ENCODE measurements at places on chromosomes 2 and 18. TPM values are rescaled to one million over a fixed set of nuclear protein-coding genes. Genes with fewer than 3 reads are reported as not detected.

Gene VIT
- total RNA-seq = not detected

Gene PELI1
- total RNA-seq = 47.3 TPM

Gene TUBB6
- 81.8 TPM for total RNA-seq

Gene CROCC2
- total RNA-seq = not detected

Gene CNOT9
- total RNA-seq = 93.5 TPM

Gene CRACDL
- 0.37 TPM for total RNA-seq

Gene RTP5
- total RNA-seq = not detected

Gene SATB2
- total RNA-seq = 9.2 TPM

GRCh38 chr2:3868012-3868805 is 164.8 kb downstream of the DCDC2C start:
- peaks cover 4% of the 10 kb centered on the region for H3K4me1 ChIP-seq
- H3K27ac ChIP-seq = no peak overlapping the region
- no peak overlapping the region for H3K4me3 ChIP-seq
- no peaks in the 10 kb centered on the region for H3K27me3 ChIP-seq

GRCh38 chr2:200428961-200429665 is 80.8 kb downstream of the KCTD18 start:
- peaks cover 7% of the 10 kb centered on the region for H3K4me1 ChIP-seq
- DNase-seq = no peak
- H3K27me3 ChIP-seq = no peaks in the 10 kb centered on the region
- peaks cover 2% of the 10 kb centered on the region for H3K36me3 ChIP-seq

DNA sequence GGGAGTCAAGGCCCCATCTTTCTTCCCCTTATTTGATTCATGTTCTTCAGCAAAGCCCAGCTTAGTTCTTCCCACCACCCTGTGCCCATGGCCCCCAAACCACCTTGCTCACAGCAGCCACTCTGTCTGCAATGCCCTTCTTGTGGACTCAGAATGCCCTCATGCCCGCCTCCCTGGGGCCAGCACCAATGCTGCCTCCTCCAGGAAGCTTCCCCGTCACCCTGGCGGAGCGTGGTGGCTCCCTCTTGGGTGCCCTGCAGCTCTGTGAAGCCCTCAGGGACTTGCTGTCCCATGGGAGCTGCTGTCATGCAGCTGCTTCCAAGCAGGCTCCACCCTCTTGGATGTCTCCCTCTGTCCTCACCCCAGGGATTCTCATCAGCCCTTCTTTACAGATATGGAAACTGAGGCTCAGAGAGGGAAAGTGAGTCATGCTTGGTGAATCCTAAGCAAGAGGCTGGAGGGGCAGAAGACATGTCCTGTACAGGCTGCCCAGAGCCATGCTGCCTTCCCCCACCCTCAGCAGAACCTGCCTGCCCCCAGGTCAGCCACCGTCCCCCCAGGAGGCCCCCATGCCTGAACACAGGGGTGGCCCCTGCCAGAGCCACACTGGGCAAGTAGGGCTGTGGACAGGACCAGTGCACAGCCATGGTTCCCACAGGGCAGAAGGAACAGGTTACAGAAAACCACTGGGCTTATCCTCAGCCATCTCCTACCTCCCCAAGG is 11.8 kb upstream of the DUSP2 start:
- no peaks in the 10 kb centered on the region for H3K36me3 ChIP-seq
- no peaks in the 10 kb centered on the region for H3K27me3 ChIP-seq
- DNase-seq = no peak
- no peak overlapping the region for H3K4me3 ChIP-seq
- H3K4me1 ChIP-seq = peaks cover 17% of the 10 kb centered on the region

- DNase-seq = no peak
- no peak overlapping the region for H3K27ac ChIP-seq
- peaks cover 31% of the 10 kb centered on the region for H3K4me1 ChIP-seq
- H3K36me3 ChIP-seq = peaks cover 4% of the 10 kb centered on the region
- no peak overlapping the region for H3K4me3 ChIP-seq
Measured at GRCh38 chr2:27955384-27956161, 65.0 kb downstream of the BABAM2 start.

DNA sequence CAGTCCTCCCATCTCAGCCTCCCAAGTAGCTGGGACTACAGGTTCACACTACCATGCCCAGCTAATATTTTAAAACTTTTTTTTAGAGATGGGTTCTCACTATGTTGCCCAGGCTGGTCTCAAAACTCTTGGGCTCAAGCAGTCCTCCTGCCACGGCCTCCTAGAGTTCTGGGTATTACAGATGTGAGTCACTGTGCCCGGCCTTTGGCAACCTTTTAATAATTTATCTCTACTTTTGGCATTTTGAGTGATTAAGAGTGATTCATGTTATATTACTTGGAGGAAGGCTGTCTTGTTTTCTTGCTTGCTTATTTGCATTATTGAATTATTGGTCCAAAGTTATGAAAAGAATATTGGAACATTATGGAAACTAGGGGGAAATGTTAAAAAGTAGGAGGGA is 24.3 kb downstream of the NCOA1 start:
- H3K27me3 ChIP-seq = no peaks in the 10 kb centered on the region
- DNase-seq = no peak
- H3K36me3 ChIP-seq = no peaks in the 10 kb centered on the region
- H3K4me3 ChIP-seq = no peak overlapping the region
- H3K4me1 ChIP-seq = peaks cover 9% of the 10 kb centered on the region

GRCh38 chr18:64082513-64082912 is 66.4 kb downstream of the LINC00305 start:
- no peaks in the 10 kb centered on the region for H3K4me1 ChIP-seq
- no peak for DNase-seq
- H3K27ac ChIP-seq = no peak overlapping the region
- no peaks in the 10 kb centered on the region for H3K36me3 ChIP-seq
- no peak overlapping the region for H3K4me3 ChIP-seq

- no peaks in the 10 kb centered on the region for H3K27me3 ChIP-seq
- H3K4me3 ChIP-seq = no peak overlapping the region
- H3K36me3 ChIP-seq = no peaks in the 10 kb centered on the region
Measured at GRCh38 chr2:63699549-63699839, 110.7 kb downstream of the MDH1 start.

GRCh38 chr2:181677912-181678586 is 2.3 kb downstream of the NEUROD1 start:
- peaks cover 93% of the 10 kb centered on the region for H3K27me3 ChIP-seq
- peak overlapping the region; percentile 65 for H3K4me3 ChIP-seq
- H3K4me1 ChIP-seq = peaks cover 27% of the 10 kb centered on the region
- no peaks in the 10 kb centered on the region for H3K36me3 ChIP-seq

GRCh38 chr2:85699325-85699724 is 5.2 kb downstream of the GNLY start:
- peaks cover 14% of the 10 kb centered on the region for H3K27me3 ChIP-seq
- peaks cover 9% of the 10 kb centered on the region for H3K4me1 ChIP-seq
- H3K27ac ChIP-seq = no peak overlapping the region
- H3K36me3 ChIP-seq = no peaks in the 10 kb centered on the region
- no peak overlapping the region for H3K4me3 ChIP-seq

DNA sequence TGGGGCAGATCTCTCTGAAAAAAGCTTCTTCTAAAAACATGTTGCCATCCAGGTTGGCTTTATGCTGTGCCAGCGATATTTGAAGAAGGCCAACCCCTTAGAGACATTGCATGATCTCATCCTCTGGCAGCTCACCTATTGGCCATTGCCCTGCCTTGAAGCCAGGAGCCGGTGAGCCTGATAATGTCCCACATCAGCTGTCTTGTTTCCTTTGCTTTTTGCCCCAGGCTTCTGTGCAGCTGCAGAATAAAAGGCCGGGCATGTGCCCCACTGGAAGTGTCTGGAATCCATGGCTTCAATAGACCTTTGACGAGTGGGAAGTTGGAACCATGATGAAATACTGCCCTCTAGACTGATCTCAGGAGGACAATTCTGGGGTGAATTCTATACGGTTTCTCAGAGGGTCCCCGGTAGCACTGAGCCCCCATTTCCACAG is 523.5 kb upstream of the ZEB2 start:
- H3K27ac ChIP-seq = no peak overlapping the region
- H3K4me3 ChIP-seq = no peak overlapping the region
- no peaks in the 10 kb centered on the region for H3K4me1 ChIP-seq
- DNase-seq = no peak
- no peaks in the 10 kb centered on the region for H3K27me3 ChIP-seq

DNA sequence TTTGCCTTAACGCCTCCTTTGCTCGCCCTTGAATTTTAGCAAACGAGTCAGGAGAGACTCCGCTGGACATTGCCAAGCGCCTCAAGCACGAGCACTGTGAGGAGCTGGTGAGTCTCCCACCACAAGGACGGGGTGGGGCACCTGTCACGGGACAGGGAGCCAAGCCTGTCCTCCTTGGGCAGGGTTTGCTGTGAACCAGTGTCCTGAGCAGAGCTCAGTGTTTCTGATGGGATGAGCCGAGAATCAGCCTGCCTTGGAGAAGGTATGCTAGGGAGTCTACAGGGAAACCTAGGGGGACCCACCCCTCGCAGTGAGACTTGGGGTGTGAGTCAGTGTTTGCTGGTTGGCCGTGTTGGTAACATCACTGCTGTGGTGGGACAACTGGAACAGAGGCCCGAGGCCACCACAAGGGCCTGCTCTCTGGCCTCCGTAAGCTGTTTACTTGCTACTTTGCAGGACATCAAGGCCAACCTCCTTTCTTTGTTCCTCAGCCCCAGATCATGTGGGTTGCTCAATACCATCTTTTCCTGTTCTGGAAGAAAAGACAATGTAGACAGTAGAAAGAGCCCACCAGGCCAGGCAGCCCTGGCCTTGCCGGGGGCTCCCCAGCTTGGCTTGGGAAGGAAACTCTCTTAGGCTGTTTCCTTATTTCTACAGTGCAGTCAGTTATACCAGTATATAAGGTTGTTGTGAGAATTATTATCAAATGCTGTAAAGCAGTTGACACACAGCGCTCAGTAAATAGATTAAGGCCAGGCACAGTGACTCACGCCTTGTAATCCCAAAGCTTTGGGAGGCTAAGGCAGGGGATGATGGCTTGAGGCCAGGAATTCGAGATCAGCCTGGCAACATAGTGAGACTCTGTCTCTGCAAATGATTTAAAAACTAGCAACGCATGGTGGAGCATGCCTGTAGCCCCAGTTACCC is 42.4 kb downstream of the ITGB1BP1 start:
- H3K4me1 ChIP-seq = peaks cover 3% of the 10 kb centered on the region
- H3K27me3 ChIP-seq = peaks cover 21% of the 10 kb centered on the region
- no peak overlapping the region for H3K27ac ChIP-seq
- DNase-seq = no peak

DNA sequence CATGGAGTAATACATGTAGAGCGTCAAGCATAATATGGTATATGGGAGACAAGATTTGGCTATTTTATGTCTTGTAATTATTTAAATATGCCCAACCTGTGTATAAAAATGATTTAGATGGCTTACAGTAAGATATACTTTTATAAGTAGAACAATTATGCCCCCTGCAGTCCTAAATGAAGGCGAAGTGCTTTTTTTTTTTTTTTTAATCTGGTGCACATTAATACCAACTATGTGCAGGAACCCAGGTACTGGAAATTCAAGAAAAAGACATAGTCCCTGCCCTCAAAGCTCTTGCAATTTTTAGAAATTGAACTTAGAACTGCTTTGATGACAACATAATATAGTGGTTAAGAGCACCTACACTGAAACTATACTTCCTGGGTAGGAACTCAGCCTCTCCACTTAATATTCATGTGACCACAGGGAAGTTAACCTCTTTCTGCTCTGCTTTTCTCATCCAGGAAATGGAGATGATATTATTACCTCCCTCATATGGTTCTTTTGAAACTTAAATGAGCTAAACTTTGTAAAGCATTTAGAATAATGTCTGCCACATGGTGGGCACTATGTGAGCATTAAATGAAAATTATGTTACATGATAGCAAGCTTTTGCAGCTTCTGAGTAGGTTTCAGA is 38.1 kb downstream of the AFTPH start:
- H3K36me3 ChIP-seq = peaks cover 4% of the 10 kb centered on the region
- H3K27ac ChIP-seq = no peak overlapping the region
- H3K27me3 ChIP-seq = no peaks in the 10 kb centered on the region
- no peaks in the 10 kb centered on the region for H3K4me1 ChIP-seq
- DNase-seq = no peak
- H3K4me3 ChIP-seq = no peak overlapping the region

GRCh38 chr2:47282621-47283272 is 120.2 kb upstream of the MSH2 start:
- no peak for DNase-seq
- no peak overlapping the region for H3K4me3 ChIP-seq
- no peaks in the 10 kb centered on the region for H3K36me3 ChIP-seq
- H3K27ac ChIP-seq = no peak overlapping the region

DNA sequence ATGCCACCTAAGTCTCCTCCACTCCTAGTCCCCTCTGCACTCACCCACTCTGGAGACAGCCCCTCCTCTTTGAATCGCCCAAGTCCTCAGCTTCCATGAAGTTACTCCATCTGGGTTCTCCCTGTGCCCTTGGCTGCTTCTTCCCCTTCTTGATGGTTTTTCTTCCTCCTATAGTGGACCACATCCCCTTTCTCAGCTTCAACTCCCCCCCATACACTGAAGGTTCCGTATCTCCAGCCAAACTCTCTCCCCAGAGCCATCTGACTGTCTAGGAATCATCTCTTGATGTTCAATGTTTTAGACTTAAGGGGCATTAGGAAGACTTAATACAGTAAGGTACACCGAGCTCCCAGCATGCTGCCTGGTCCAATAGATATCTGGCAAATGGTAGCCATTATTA is 39.6 kb downstream of the EMX1 start:
- no peak for DNase-seq
- H3K27me3 ChIP-seq = peaks cover 49% of the 10 kb centered on the region
- H3K27ac ChIP-seq = no peak overlapping the region
- H3K4me1 ChIP-seq = peaks cover 18% of the 10 kb centered on the region
- peaks cover 10% of the 10 kb centered on the region for H3K36me3 ChIP-seq
- no peak overlapping the region for H3K4me3 ChIP-seq

GRCh38 chr2:15949126-15949525 is 8.8 kb downstream of the MYCN start:
- H3K36me3 ChIP-seq = peaks cover 35% of the 10 kb centered on the region
- H3K4me3 ChIP-seq = peak overlapping the region; percentile 72
- peaks cover 59% of the 10 kb centered on the region for H3K4me1 ChIP-seq
- no peak overlapping the region for H3K27ac ChIP-seq
- DNase-seq = no peak
- peaks cover 2% of the 10 kb centered on the region for H3K27me3 ChIP-seq

DNA sequence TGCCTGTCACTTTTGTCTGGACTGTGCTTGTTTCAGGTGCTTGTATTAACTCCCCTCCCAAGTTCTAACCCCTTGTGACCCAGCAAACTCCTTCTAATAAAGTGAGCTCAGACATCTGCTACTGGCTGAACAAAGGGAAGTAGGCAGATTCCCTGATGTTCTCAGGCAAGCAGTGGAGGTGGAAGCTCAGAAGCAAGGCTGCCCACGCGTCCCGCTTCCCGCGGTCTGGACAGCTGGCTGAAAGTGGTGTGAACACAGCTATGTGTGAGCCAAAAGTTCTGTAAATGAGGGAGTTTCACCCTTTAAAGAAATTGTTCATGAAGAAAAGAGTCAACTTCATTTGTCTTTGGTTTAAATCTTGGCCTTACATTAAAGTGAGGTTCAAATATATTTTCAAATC is 40.0 kb downstream of the NAPG start:
- no peaks in the 10 kb centered on the region for H3K27me3 ChIP-seq
- peak overlapping the region; percentile 59 for H3K27ac ChIP-seq
- H3K4me1 ChIP-seq = peaks cover 9% of the 10 kb centered on the region
- H3K4me3 ChIP-seq = no peak overlapping the region
- DNase-seq = no peak
- H3K36me3 ChIP-seq = peaks cover 2% of the 10 kb centered on the region

All from neural crest cell (in vitro differentiated cells).